ENCODE measurements at places on chromosomes 13 and 19.

GRCh38 chr13:91721413-91721812 lies 323.0 kb downstream of the GPC5 start:
- no peak for DNase-seq

GRCh38 chr13:83878691-83879430 lies 3.4 kb downstream of the SLITRK1 start:
- DNase-seq = no peak

- DNase-seq = no peak
Observed at GRCh38 chr19:40344422-40344821, 3.8 kb downstream of the C19orf47 start.

DNA sequence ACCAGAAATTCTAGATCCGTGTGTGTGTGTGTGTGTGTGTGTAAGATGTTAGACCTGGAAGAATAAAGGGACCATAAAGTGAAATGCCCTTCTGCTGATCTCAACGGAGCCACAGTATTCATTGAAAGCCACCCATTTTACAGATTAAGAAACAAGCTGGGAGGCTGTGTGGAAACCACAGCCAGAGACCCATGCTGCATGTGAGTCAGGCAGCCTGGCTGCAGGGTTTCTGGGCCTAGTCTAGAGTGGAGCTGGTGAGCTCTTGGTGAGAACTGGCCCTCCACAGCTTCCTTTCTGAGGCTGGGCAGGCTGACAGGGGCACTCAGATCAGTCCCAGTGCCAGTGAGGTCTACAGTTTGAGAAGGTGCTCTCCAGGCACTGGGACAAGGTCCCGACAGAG lies 75.3 kb downstream of the SERP2 start:
- DNase-seq = no peak

- DNase-seq = no peak
Observed at GRCh38 chr13:93767917-93768409, 541.4 kb downstream of the GPC6 start.

GRCh38 chr19:47447470-47448359 lies 24.0 kb downstream of the SLC8A2 start:
- peak; percentile 77 for DNase-seq

DNA sequence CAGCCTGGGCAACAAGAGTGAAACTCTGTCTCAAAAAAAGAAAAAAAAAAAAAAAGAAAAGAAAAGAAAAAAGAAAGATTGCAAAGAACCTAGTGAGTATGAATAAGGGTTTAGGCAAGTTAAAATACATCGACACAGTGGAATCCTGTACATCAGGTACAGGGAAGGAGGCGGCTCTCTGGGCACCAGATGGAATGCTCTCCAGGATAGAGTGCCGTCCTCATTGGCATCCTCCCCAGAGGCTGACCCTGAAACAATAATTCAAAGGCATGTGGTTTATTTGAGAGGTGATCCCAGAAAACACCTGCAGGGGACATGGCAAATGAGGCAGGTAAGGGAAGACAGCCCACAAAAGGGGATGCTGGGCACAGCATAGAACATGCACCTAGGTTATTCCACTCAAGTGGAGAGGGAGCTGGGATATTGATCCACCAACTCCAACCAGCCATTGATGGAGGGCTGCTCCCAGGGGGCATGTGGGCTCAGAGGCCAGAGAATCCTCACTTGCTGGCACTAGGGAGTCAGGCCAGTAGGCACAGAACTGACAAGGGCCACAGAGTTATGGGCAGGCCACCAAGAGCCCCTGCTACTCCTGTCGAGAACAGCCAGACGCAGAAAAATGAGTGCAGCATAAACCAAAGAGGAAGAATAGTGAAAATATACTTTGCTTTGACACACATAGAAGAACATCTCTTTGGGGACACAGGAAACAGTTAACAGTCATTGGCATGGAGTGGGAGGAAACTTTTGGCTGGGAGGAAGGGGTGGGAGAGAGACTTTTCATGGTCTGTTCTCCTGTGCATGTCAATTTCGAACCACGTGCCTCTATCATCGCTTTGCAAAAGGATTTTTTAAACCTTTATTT lies 4.2 kb downstream of the TSPAN16 start:
- no peak for DNase-seq

Data from stimulated activated CD4-positive, alpha-beta T cell treated with anti-CD3 and anti-CD28 coated beads, Interleukin-15, amount 100 ng/mL, for 24 hours (primary cell).